ENCODE measurements at places on chromosomes 6 and 20.
A peak's percentile ranks its signal among the peaks of the same experiment; 100 is the strongest.

GRCh38 chr6:147585256-147585655 is 76.8 kb downstream of the SAMD5 start:
- H3K27me3 ChIP-seq = no peaks in the 10 kb centered on the region
- no peak overlapping the region for H3K27ac ChIP-seq
- DNase-seq = no peak
- H3K4me3 ChIP-seq = no peak overlapping the region

GRCh38 chr6:123821112-123821511 is 17.4 kb downstream of the NKAIN2 start:
- no peak overlapping the region for H3K4me3 ChIP-seq
- no peak for DNase-seq
- no peak overlapping the region for H3K27ac ChIP-seq
- no peaks in the 10 kb centered on the region for H3K27me3 ChIP-seq
- no peaks in the 10 kb centered on the region for H3K36me3 ChIP-seq

GRCh38 chr6:118776607-118777549 is 117.1 kb upstream of the ASF1A start:
- no peak overlapping the region for H3K4me3 ChIP-seq
- H3K27ac ChIP-seq = no peak overlapping the region
- H3K4me1 ChIP-seq = no peaks in the 10 kb centered on the region
- DNase-seq = peak; percentile 61
- H3K27me3 ChIP-seq = no peaks in the 10 kb centered on the region
- no peaks in the 10 kb centered on the region for H3K36me3 ChIP-seq

DNA sequence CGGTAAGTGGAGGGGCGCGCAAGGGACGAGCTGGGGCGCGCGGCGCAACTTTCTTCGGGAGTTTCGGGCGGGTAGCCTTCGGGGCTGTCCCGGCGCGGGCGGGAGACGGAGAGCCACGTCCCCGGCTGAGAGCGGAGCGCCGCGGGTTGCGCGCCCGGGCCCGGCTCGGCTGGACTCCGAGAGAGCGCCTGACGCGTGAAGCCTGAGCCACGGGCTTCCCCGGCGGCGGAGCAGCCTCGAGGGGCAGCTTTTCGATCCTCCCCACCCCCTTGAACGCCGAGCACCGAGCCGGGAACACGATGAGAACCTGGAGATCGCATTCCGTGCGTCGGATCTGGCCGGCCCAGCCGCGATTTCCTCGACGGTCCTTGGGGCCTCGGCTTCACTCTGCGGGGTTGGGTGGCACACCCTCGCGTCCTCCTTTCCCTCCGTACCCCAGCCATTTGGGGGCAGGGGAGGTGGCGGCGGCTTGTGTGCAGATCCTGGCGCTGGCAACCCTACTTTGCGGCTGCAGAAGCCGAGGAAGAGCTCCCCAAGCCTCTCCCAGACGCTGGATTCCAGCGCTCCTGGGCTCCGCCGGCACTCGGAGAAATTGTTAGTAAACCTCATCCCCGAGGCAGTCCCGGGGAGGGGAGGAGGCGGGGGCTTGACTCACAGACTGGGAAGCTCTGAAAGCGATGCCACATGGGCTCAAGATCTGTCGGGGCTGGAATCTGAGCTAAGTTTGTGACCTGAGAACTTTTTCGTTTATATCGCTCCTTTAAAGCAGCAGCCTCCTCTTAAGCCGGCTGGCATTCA is 572 bp downstream of the DSE start:
- DNase-seq = peak; percentile 91
- H3K27me3 ChIP-seq = peaks cover 7% of the 10 kb centered on the region
- H3K4me3 ChIP-seq = peak overlapping the region; percentile 63
- no peaks in the 10 kb centered on the region for H3K36me3 ChIP-seq
- H3K4me1 ChIP-seq = peaks cover 7% of the 10 kb centered on the region

GRCh38 chr6:94899191-94899590 is 678.1 kb upstream of the MANEA start:
- H3K27ac ChIP-seq = no peak overlapping the region
- H3K4me1 ChIP-seq = no peaks in the 10 kb centered on the region
- DNase-seq = no peak
- no peak overlapping the region for H3K4me3 ChIP-seq
- no peaks in the 10 kb centered on the region for H3K27me3 ChIP-seq

GRCh38 chr20:33561692-33562601 is 72.1 kb downstream of the CBFA2T2 start:
- H3K27me3 ChIP-seq = no peaks in the 10 kb centered on the region
- no peak overlapping the region for H3K4me3 ChIP-seq
- H3K27ac ChIP-seq = no peak overlapping the region

DNA sequence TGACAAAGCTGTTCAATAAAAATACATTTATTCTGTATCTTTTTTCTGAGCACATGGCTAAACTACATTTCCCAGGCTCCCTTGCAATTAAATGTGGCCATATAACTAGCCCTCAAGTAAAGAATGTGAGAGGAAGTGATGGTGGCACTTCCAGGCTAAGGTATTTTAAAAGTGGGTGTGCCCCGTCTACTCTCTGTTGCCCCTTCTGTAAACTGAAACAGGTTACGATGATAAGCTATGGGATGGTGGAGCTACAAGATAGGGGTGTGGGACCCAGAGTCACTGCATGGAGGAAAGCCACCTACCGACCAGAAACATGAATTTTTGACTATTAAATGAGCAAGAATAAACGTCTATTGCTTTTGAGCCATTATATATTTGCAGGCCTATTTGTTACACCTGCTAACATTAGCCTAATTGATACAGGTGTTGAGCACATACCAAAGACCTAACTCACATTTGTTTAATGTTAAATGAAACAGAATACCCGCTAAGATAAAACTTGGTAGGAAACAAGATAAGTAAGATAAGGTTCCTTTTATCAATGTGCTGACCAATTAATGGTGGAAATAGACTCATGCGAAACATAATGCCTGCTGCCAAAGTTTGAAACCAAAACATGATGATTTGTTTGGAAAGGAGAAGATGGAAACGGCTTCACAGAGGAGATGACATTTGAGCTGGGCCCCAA is 3.1 kb downstream of the FYN start:
- no peak for DNase-seq
- no peaks in the 10 kb centered on the region for H3K36me3 ChIP-seq
- H3K4me1 ChIP-seq = peaks cover 54% of the 10 kb centered on the region

GRCh38 chr6:12280902-12281301 is 9.3 kb upstream of the EDN1 start:
- no peak overlapping the region for H3K4me3 ChIP-seq
- DNase-seq = no peak
- peaks cover 6% of the 10 kb centered on the region for H3K4me1 ChIP-seq
- H3K27me3 ChIP-seq = no peaks in the 10 kb centered on the region

GRCh38 chr6:161031721-161032495 is 40.3 kb downstream of the MAP3K4 start:
- no peaks in the 10 kb centered on the region for H3K36me3 ChIP-seq
- no peaks in the 10 kb centered on the region for H3K27me3 ChIP-seq
- H3K4me3 ChIP-seq = no peak overlapping the region
- no peak overlapping the region for H3K27ac ChIP-seq
- H3K4me1 ChIP-seq = no peaks in the 10 kb centered on the region

GRCh38 chr20:5041433-5041832 is 40.1 kb upstream of the SLC23A2 start:
- DNase-seq = peak; percentile 8
- H3K27ac ChIP-seq = no peak overlapping the region
- H3K4me1 ChIP-seq = no peaks in the 10 kb centered on the region
- H3K36me3 ChIP-seq = no peaks in the 10 kb centered on the region
- no peak overlapping the region for H3K4me3 ChIP-seq

GRCh38 chr6:108737594-108738546 is 110.4 kb upstream of the ARMC2 start:
- no peaks in the 10 kb centered on the region for H3K27me3 ChIP-seq
- no peaks in the 10 kb centered on the region for H3K4me1 ChIP-seq
- no peaks in the 10 kb centered on the region for H3K36me3 ChIP-seq
- H3K4me3 ChIP-seq = no peak overlapping the region

DNA sequence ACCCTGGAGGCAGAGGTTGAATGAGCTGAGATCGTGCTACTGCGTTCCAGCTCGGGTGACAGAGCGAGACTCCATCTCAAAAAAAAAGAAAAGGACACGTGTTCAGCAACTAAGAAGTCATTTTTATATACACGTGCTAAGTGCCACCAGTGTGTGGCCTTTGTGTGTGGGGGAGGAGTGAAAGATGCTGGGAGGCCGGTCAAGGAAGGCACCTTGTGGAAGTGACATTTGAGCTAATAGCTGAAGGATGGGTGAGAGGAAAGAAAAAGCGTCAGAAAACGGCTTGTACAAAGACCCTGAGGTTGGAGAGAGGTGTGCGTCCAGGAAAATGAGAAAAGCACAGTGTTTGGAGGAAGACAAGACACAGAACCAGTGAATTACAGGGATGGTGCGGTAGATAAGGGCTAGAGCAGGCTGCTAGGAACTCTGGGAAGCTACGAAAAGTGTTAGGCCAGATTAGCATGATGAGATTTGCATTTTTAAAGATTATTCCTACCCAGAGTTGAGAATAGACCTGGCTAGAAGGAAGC is 11.6 kb downstream of the RREB1 start:
- H3K4me1 ChIP-seq = peaks cover 9% of the 10 kb centered on the region
- no peak for DNase-seq
- H3K4me3 ChIP-seq = no peak overlapping the region

DNA sequence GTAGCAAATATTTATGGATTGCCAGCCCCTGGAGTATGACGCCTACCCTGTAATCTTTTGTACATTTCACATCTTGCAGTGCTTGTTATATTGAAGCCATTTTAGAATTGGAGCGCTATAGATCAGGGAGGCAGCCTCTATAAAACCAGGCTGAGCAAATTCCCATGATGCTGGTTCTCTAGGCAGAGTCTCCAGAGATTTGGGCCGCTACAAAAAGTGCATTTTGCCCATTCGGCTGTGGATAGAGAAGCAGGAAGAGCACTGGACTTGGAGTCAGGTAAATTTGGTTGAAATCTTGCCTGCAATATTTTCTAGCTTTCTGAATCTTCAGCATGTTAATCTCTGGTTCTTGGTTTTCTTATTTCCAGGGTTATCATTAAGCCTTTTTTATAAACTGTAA is 2.0 kb downstream of the YWHAB start:
- no peak for DNase-seq
- H3K27me3 ChIP-seq = no peaks in the 10 kb centered on the region
- peaks cover 24% of the 10 kb centered on the region for H3K4me1 ChIP-seq
- peak overlapping the region; percentile 81 for H3K4me3 ChIP-seq

DNA sequence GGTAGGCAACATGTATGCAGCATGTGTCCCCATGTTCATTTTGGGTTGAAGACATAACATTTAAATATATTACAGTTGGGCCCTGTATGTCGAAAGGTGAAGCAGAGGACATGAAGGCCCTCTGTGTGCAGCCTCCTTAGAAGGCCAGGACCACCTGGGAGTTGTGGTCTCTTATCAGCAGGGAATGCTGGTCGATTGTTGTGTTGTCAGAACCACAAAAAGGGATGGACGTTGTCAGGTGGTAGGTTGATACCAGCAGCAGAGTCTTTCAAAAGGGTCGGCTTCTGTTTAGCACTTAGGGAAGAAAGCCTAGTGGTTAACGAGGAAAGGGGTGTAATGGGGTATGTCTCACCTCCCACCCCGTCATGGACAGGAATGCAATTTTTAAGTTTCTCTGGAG is 67.3 kb upstream of the SLC22A1 start:
- no peaks in the 10 kb centered on the region for H3K36me3 ChIP-seq
- H3K4me1 ChIP-seq = no peaks in the 10 kb centered on the region
- H3K27ac ChIP-seq = no peak overlapping the region
- no peak for DNase-seq

GRCh38 chr6:19668710-19669109 is 168.5 kb upstream of the ID4 start:
- no peak overlapping the region for H3K27ac ChIP-seq
- H3K36me3 ChIP-seq = no peaks in the 10 kb centered on the region
- no peaks in the 10 kb centered on the region for H3K27me3 ChIP-seq
- H3K4me3 ChIP-seq = no peak overlapping the region
- no peaks in the 10 kb centered on the region for H3K4me1 ChIP-seq

DNA sequence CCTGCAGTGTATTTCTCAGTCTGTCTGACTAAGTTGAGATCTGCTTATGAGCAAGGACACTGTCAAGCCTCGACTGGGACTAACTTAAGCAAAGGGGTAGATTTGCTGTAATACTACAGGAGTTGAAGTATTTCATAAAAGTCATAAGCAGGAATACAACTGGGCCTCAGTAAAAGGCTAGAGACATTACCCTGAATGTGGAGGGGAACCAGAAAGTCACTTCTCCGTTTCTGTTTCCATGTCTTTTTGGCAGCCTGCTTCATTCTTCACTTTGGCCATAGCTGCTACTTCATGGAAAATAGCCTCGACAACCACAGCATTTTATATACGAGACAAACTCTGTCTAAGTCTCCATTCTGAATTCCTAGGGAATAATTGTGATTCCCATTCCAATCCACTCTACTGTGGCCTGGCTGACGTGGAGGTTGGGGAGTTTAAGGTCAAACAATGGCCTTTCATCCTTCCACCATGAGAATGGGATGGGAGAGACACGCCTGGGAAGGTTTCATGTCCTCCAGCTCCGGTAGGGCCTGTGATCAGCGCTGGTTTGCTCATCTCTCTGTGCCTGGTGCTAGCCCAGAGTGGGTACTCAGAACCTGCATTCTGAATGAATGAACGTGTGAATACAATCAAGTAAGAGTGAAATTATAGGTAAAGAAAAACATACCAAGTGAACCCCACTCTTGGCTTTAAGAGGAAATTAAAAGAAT is 37.1 kb upstream of the DUSP22 start:
- H3K27ac ChIP-seq = no peak overlapping the region
- H3K4me3 ChIP-seq = no peak overlapping the region
- H3K36me3 ChIP-seq = no peaks in the 10 kb centered on the region
- H3K27me3 ChIP-seq = no peaks in the 10 kb centered on the region

DNA sequence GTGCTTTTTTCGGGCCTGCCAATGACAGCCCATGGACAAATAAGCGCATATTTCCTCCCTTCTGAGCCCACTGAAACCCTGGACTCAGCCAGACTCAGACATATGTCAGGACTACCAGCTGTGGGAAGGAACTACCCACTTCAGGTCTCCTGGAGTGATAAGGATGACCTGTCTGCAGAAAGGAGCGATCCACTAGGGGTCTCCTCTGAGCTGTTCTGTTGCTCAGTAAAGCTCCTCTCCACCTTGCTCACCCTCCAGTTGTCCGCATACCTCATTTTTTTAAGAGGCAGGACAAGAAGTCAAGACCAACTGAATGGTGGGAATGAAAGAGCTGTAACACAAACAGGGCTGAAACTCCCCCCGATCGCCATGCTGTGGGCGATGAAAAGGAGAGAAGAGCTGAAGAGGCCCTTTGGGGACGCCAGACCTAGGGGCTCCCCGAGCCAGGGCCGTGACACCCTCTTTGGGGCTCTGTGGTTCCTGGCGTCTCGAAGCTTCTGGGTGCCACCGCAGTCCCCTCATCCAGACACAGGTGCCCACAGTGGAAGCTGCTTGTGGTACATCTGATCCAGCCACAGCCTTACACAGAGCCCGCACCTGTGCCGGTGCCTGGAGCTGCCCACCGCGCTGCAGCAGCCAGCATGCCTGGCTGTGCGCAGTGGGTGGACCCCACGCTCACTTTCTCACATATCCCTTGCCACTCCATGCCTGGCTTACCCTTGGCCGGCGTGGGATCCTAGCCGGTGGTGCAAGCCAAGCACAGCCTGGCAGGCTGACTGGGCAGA is 68.8 kb downstream of the EYS start:
- DNase-seq = peak; percentile 56
- no peaks in the 10 kb centered on the region for H3K36me3 ChIP-seq
- no peak overlapping the region for H3K27ac ChIP-seq
- H3K4me1 ChIP-seq = no peaks in the 10 kb centered on the region
- no peak overlapping the region for H3K4me3 ChIP-seq
